Frontal cortex (tissue), 4 donors: ENCODE measurements at places on chromosomes 4 and X. TPM values are rescaled to one million over a fixed set of nuclear protein-coding genes. Genes with fewer than 3 reads are reported as not detected.

RASSF6 gene
- under 0.01 TPM for total RNA-seq

UPF3B gene
- 3.7 TPM for total RNA-seq

CT83 gene
- total RNA-seq, result not detected

MAGEA11 gene
- total RNA-seq, result not detected

ZDHHC15 gene
- 14.3 TPM for total RNA-seq

LRCH2 gene
- 57.1 TPM for total RNA-seq

ADGRG4 gene
- not detected for total RNA-seq

SPINK2 gene
- total RNA-seq, result not detected

ACE2 gene
- total RNA-seq, result under 0.01 TPM

FAM200B gene
- 91.7 TPM for total RNA-seq

CLGN gene
- 4.5 TPM for total RNA-seq

F8 gene
- total RNA-seq, result 6.1 TPM

PABPC5 gene
- total RNA-seq, result 14.3 TPM

CYSLTR1 gene
- total RNA-seq, result 1.2 TPM

AFF2 gene
- 313 TPM for total RNA-seq

PSAPL1 gene
- not detected for total RNA-seq

RTL5 gene
- total RNA-seq, result 4.1 TPM

SHOX gene
- total RNA-seq, result not detected

GRID2 gene
- 33.8 TPM for total RNA-seq

CITED1 gene
- total RNA-seq, result 7.3 TPM

GAB3 gene
- 0.82 TPM for total RNA-seq

USP17L30 gene
- not detected for total RNA-seq

TXK gene
- 0.41 TPM for total RNA-seq

MAMLD1 gene
- 2.4 TPM for total RNA-seq

FGFBP2 gene
- total RNA-seq, result not detected

HSFX3 gene
- not detected for total RNA-seq

EXOC1L gene
- not detected for total RNA-seq

DHX15 gene
- 188 TPM for total RNA-seq

MAOA gene
- total RNA-seq, result 13.5 TPM

ABLIM2 gene
- total RNA-seq, result 9.4 TPM

SULT1E1 gene
- 11.4 TPM for total RNA-seq

AFP gene
- not detected for total RNA-seq

HERC5 gene
- total RNA-seq, result 2.4 TPM

PNMA5 gene
- total RNA-seq, result 2.4 TPM

CLDN22 gene
- total RNA-seq, result not detected

COL25A1 gene
- total RNA-seq, result 14.7 TPM
